HTR-8/SVneo (cell line): ENCODE measurements at places on chromosomes 11 and 22.

DNA sequence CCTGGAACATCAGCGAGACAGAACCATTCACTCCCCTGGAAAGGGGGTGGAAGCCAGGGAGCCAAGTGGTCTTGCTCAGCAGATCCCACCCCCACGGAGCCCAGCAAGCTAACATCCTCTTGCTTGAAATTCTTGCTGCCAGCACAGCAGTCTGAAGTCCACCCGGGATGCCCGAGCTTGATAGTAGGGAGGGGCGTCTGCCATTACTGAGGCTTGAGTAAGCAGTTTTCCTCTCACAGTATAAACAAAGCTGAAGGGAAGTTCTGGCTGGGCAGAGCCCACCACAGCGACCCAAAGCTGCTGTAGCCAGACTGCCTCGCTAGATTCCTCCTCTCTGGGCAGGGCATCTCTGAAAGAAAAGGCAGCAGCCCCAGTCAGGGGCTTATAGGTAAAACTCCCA is 764.8 kb upstream of the LUZP2 start:
- no peak for DNase-seq

GRCh38 chr11:34576331-34576730 is 44.6 kb upstream of the EHF start:
- no peak for DNase-seq

GRCh38 chr22:36391638-36392037 is 3.9 kb upstream of the MYH9 start:
- no peak for DNase-seq

DNA sequence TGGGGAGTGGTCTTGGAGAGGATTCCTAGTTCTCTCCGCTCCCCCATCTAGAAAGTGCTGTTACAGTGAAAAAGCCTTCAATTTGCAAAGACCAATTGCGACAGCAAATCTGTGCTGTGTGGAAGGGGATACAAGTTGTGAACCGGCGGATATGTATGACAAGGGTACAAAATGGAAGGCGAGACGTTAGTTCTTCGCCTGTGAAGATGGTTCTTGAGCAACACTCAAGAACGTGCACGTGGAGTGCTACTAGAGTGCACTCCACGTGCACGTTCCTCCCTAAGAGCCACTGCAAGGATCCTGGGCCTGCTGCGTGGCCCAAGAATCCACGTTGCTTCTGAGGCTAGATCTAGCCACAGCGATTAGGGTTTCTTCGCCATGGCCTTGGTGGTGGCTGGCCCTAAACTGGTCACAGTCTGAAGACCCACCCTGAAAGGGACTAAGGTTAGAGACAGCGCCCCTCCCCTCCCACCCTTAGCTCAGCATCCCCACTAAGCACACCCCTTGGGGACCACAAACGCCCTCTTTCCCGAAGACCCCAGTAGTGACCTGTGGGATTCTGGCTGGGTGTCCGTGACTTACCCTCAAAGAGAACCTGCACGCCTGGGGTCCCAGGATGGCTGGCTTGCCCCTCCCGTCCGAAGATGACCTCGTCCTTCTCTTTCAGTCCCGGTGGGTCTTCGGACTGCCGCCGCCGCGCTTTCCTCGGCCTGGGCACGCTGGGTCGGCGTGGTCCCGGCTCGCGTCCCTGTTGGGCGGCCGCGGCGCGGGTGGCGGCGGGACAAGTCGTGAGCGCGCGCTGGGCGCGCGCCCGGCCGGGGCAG is 519 bp upstream of the PDE3B start:
- no peak for DNase-seq

- DNase-seq, result no peak
Measured at GRCh38 chr11:124748481-124749343, 3.3 kb downstream of the VSIG2 start.

DNA sequence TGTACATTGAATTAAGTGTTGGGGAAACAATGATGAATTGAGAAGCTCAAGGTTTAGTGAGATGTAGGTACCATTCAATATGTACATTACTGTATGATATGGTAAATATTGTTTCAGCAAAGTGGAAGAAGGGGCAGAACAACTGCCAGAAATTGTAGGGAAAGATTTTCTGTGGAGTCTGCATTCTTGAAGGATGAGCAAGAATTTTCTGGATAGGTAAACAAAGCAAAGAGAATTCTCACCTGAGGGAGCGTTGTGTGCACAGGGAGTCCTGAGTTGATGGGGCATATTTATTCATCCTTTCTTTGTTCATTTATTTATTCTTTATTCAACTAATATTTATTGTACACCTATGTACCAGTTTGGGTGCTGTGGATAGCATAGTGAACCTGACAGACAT is 83.2 kb downstream of the TMEM135 start:
- DNase-seq, result no peak

- no peak for DNase-seq
Measured at GRCh38 chr22:32911503-32911902, 110.0 kb downstream of the TIMP3 start.

DNA sequence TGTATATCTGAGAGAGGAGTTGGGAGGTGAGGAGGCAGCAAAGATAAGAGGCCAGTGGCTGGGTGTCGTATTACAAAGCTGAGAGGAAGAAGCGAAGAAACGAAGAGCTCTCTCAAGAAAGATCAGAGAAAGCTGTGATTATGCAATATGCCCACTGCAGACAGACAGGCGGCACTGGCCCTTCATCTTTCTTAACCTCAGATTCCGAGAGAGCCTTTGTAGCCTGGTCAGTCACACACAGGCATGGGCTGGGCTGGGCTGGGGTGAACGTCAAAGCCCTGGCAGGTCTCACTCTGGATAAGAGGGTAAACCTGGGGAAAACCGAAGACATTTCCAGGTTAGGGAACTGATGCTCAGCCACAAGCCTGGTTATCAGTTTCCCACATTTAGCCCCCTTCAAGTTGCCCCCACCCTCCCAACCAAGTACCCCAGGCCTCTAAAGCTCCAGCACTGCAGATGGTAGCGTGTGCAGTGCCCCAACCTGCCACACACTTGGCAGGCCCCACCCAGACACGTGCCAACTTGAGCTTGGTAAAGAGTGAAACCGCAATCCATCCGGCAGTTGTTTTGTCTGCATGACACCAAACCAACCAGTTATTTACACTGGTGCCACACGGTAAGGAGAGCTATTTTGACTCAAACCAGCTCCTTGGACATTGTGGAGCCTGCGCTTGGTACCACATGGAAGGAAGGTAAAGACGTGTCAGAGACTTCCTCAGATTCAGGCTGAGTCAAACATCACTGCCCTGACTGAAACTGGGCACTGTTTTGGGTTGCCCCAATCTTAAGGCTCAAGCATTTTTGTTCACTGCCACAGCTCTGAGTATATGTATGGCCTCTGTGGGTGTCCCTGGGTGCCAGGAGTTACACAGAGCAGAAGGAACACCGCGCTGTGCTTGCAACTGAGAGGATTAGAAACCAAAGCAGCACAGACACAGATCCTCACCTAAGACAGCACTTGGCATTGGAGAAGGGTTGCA is 135.9 kb downstream of the FDX1 start:
- peak; percentile 27 for DNase-seq

- DNase-seq, result no peak
Measured at GRCh38 chr11:125873881-125874555, 13.4 kb upstream of the HYLS1 start.

DNA sequence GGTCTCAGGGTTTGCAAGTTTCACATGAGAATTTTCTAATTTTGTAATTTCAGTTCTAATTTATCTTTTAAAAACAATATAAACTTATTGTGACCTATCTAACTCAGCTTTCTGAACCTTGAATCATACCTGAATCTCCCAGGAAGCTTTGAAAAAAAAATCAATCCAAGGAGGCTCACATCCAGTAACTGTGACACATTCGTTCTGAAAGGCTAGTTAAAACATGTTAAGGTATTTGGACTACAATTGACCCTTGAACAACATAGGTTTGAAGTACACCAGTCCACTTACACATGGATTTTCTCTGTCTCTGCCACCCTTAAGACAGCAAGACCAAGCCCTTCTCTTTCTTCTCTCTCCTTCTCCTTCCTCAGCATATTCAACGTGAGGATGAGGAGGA is 40.0 kb downstream of the DDI1 start:
- DNase-seq, result no peak

GRCh38 chr11:111469200-111469599 is 43.0 kb downstream of the BTG4 start:
- DNase-seq, result no peak

GRCh38 chr11:32259641-32260081 is 168.8 kb downstream of the RCN1 start:
- peak; percentile 31 for DNase-seq

GRCh38 chr11:132131047-132131446 is 760.6 kb downstream of the NTM start:
- DNase-seq, result no peak

GRCh38 chr11:69520186-69520916 is 38.9 kb downstream of the LINC01488 start:
- no peak for DNase-seq

GRCh38 chr11:44285756-44286155 is 24.2 kb downstream of the ALX4 start:
- DNase-seq, result no peak

DNA sequence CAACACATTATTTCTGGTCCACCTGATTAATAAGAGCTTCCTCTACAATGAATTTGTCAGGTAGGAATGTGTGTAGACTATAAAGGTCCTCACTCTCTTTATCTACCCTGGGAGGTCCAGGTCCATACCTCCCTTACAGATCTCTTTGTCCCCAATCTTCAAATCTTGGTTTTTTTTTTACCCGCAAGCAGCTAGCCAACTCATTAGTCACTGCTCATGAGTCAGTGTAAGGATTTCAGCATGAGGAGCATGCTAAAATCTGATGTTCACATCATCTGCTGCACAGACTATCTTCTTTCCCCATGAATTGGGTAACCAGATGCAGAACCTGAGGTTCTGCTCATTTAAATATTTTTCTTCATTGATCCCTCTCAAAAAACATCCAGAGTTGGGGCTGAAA is 397.0 kb upstream of the ISX start:
- no peak for DNase-seq

DNA sequence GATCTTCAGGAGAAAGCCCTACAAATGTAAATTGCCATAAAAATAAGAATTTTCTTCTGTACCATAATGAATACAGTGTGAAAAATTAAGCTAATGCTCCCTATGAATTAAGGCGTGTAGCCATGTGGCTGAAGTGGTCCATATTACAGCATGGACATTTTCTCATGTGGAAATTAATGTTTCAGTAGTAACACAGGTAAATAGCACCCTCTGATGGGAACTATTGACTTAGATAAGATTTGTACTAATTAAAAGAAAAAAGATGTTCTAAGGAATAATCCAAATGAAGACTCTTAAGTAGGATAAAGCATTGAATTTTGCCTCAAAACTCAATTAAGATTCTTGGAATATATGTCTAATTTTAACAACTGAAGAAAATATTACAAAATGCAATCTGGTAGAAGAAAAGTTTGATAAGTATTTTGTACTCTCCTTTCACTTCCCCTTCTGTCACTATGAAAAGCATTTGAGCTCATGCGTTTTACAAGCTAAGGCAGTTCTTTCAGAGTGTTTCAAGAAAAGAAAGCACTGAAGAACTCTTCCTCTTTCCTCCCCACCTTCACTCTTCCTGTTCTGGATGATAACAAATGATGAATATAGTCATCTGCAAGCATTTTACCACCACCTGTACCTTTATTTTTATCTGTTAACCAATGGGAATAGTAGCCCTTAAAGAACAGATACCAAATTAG is 9.9 kb upstream of the OR8D2 start:
- DNase-seq, result no peak

DNA sequence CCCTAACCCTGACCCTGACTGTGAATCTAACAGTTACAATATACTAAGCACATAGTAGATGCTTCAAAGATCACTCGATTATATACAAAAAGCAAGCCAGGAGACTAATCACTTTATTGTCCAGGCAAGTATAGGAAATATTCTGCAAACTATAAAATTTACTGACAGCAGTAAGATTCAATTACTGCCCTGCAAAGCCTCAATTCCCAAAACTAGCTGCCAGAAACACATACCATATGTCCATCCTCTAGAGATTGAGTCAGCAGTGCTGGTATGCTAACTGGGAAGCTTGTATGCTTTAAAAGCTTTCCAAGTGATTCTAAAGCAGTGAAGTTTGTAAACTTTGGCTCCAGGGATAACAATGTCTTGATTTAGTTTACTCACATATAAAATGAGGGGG is 26.1 kb downstream of the CSTF3 start:
- no peak for DNase-seq

- DNase-seq, result no peak
Measured at GRCh38 chr11:5689551-5689983, at the start of gene TRIM22. Gene TRIM22, plus strand, starts transcription at chr11:5689790. Its CDS starts 6,443 bp downstream, at chr11:5696233.

GRCh38 chr22:38446018-38446601 is 8.9 kb downstream of the KCNJ4 start:
- DNase-seq, result no peak
